ENCODE measurements at places on chromosomes 13 and 19.

DNA sequence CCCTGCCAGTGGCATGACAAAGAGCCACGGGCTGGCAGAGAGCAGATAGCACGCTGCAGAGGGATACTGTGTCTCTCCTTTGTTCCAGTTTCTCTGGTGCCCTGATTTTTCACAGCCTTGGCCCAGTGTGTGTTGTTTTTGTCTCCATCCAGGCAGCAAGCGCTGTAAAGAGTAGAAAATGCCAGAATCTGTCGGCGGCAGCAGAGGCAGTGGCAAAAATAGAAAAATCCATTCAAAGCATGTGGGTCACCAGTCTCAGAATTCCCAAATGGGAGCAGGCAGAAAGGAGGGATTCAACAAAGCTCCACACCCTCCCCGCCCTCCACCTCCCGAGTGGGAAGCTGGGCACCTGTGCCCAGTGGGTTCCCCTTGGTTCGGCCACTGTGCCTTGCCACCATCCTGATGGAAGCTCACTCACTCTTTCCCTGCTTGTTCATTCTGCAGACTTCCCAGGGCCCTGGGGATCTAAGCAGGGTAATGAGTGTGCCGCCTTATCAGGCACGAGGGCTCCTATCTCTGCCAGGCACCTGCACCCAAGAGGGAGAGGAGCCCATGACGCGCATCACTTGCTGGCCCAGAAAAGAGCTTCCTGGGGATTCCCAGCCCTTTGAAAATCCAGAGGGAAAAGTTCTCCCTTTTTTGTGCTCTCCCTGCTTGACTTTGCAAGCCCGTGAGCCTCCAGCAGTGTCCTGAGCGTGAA is 416.9 kb downstream of the IRS2 start:
- no peak for DNase-seq

GRCh38 chr13:114143806-114144605 is 11.6 kb upstream of the RASA3 start:
- DNase-seq: peak; percentile 73

GRCh38 chr13:26722321-26722720 is 38.3 kb downstream of the GPR12 start:
- DNase-seq: no peak

DNA sequence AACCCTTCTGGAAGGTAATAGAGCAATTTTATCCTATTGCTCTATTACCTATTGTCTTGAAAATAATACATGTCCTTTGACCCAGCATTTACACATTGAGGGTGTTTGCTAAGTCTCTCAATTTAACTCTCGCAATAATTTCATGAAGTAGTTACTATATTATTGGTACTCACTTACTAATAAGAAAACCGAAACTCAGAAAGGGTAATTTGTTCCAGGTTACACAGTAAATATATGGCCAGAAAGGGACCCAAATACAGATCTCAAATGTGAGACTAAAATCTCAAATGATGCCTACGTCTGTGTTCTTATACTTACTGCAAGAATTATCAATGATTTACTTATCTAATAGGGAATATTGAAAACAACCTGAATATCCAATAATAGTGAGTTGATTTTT is 29.7 kb upstream of the FAM216B start:
- DNase-seq: no peak

- peak; percentile 91 for DNase-seq
Observed at GRCh38 chr19:52171321-52172169, at the start of gene ZNF836. Gene ZNF836 (minus strand): TSS chr19:52171621. CDS start chr19:52168072, 3,549 bp downstream.

DNA sequence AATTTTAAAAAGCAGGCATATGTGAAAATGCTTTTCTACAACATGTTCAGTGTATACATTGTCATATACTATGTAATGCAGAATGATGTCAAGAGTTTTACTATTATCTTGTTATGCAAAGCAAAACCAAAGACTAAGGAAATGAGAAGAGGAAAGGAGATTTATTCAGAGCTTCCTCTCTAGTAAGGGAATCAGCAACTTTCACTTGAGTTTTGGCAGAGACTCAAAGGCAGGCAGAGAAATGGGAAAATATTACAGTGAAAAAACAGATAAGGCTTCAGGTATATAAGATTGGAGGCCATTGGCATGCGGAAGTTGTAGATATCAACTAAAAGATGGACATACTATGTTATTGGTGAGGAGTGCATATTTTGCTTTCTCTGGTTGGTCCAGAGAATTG is 512.0 kb upstream of the PCDH20 start:
- DNase-seq: no peak

- DNase-seq: no peak
Observed at GRCh38 chr19:6035026-6035425, 57.1 kb upstream of the RANBP3 start.

DNA sequence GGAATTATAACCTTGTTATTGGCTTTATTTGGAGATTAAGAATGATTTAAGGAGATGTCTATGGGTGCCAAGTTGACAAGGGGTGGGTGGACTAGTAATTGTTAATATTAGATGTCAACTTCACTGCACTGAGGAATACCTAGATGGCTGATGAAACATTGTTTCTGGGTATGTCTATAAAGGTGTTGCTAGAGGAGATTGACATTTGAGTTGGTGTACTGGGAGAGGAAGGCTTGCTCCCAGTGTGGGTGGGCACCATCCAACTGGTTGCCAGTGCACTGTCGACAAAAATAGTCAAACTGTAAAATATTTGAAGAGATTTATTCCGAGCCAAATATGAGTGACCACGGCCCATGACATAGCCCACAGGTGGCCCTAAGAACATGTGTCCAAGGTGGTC is 378.8 kb downstream of the NDFIP2 start:
- no peak for DNase-seq

GRCh38 chr19:35715981-35716800 is 1.6 kb upstream of the KMT2B start:
- DNase-seq: no peak

GRCh38 chr19:18408053-18408476 is 10.6 kb upstream of the LRRC25 start:
- no peak for DNase-seq

DNA sequence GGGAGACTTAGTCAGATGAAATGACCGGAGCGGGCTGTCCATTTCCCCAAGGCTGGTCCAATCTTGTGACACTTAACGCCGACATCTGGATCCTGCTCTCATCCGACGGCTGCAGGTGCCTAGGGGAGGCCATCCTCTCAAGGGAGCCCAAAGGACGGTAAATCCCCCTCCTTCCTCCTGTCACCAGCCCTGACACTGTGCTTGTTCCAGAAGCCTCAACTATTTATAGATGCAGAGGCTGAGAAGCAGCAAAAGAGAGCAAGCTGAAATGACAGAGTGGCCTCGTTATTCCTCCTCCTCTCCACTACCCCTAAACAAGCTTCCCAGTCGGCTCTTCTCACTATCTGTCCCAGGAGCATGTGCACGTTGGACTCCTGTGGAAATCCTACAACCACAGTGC is 533.7 kb downstream of the LIG4 start:
- DNase-seq: no peak

DNA sequence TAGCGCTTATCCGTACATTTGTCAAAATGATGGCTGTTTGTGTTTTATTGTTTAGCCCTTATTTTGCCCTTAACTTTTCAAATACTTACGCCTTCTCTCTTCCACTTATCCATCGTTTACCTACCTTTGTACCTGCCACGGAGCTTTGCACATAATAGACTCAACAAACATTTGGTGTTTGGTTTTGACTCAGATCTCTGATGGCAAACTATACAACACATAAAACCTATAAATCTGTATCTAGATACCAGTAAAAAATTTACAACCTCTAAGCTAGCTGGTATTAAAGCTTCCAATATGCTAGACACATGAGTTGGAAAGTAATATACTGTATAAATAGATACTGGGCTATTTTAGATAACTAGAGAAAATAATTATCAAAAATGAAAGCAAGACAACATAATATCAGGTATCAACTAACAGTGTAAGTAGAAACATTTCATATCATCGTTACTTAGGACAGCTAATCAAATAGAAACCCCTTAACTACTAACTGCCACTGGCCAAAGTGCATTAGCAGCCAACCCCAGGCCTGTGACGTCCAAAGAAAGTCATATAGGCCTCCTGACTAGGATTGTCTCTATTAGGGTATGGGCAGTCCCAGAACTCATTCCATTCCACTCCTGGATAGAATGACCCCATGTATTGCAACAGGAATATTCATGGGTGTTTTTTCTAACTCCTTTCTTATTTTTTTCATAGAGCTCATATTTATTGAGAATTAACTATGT is 53.8 kb downstream of the KCTD12 start:
- no peak for DNase-seq

GRCh38 chr19:34094960-34095359 is 77.3 kb upstream of the LSM14A start:
- DNase-seq: no peak

DNA sequence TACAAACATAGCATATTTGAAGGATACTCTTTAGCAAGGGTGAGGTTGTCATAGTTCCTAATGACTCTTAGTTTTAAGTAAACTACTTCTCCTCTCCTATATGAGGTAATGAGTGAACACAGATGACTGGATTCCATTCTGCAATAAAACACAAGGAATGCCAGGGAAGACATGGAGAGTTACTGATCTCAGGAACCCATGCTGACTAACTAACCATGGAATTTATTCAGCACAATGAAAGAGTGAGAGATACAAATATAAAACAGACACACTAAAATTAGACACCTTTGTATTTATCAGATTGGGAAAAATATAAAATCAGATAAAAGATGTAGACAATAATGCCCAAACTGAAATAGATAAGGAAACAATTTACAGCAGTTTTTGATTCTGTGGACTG is 1525.9 kb upstream of the SLC10A2 start:
- no peak for DNase-seq

- no peak for DNase-seq
Observed at GRCh38 chr19:10835089-10835753, 791 bp downstream of the TMED1 start.

GRCh38 chr19:525029-525428 is 6.5 kb upstream of the CDC34 start:
- no peak for DNase-seq

DNA sequence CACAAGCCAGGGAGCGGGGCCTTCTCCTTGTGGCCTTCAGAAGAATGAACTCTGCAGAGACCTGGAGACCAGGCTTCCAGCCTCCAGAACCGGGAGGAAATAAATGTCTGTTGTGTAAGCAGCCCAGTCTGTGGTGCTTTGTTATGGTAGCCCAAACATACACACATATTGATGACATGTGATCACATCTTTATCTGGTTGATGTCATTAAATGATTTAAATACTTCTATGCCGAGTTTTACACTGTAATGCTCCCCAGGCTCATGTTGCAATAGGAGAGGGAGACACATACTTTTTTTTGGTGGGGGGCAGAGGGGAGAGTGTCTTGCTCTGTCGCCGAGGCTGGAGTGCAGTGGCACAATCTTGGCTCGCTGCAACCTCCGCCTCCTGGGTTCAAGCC is 188.0 kb upstream of the IRS2 start:
- DNase-seq: no peak

- no peak for DNase-seq
Observed at GRCh38 chr13:40617801-40618356, 48.6 kb downstream of the FOXO1 start.

DNA sequence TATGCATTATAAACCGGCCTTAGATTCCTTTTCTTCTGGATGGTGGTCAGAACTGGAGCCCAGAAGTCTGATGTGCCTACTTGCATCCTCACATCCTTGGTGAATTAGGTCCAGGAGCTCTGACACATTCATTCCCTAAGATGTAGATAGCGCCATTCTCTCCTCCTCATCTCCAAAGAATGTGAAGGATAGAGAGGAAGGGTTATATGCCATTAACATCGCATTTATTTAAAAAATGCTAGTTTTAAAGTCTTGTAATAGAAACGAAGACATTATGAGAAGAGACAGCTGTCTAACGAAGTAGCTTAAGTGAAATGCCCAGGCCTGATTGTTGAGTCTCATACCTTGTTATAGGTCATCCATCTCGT is 9.7 kb downstream of the MBNL2 start:
- no peak for DNase-seq

DNA sequence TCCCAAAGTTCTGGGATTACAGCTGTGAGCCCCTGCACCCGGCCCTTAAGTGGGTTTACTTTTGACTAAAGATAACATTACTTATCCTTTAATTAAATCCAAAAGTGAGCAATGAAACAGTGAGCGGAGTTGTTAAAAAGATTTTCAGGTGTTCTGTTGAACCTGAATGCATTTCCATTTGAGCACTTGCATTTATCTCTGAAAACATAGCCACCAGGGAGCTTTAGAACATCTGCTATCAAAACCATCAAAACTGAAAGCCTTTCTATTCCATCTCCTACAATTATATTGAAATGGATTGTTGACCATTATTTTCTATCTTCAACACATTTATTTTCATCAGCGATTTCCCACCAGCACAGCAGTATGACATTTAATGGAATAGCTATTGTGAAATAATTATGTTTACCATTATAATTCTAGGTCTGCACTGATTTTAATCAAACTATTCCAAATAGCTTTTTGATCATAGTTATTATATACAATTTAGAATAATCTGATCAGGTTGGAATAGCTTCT is 269.0 kb downstream of the FGF14 start:
- no peak for DNase-seq

DNA sequence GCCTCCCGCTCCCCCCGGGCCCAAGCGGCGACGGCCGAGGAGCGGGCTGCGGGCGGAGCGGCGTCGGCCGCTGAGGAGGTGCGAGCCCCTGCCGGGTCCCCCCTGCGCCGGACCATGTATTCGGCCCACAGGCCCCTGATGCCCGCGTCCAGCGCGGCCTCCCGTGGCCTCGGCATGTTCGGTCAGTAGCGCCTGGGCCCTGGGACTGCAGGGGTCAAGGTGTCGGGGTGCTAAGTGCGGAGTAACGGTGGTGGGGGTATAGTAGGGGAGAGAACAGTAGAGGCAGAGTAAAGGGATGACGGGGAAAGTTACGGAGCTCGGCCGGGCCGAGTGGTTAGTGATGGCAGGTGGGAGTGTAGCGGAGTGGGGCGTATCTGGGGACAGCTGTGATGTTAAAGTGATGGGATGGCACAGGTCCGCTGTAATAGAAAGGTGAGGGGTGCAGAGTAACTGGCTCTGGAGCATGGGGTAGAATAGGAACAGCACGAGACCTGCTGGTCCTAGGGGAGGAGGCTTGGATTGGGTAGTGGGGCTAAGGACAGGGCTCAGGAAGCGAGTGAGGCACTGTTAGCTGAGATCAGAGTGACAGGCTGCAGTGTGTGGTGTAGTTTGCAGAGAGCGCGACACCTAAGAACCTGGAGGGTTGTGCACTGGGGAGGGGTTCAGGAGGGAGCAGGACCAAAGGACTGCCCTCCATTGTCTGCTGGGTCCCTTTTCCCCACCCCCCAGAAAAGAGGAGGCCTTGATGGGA is 15.7 kb downstream of the CIC start:
- DNase-seq: no peak

DNA sequence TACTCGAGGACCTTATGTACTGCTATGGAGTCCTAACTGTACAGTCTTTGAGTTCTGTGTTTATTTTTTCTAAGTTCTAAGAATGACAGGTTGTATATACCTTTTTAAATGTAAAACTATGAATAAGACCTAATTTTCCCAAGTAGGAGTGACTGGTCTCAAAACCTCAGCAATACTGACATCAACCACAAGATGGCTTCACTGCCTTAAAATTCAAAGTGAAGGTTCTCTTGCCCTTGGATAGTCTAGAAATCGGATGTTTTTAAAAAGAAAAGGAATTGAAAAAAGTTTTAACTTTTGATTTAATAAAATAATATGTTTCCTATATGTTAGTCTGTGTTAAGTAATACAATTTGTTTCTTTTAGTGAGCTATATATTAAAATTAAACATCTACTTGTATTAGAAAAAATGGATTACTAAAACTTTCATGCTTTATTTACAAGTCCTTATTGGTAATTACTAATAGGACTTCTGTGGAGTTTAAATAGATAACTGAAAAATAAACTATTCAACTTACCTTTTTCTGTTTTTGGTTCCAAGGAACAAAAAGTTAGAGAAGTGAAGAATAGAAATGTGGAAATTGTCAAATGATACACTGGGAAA is 52.0 kb downstream of the TDRD3 start:
- DNase-seq: no peak
